Right ventricle myocardium inferior (tissue), 1 donor: ENCODE measurements at places on chromosomes 12 and 14. TPM values are rescaled to one million over a fixed set of nuclear protein-coding genes. Genes with fewer than 3 reads are reported as not detected.

Gene ASB2
- total RNA-seq, result 294 TPM

Gene ZDHHC22
- total RNA-seq, result not detected

Gene SOAT2
- total RNA-seq, result not detected

Gene CCDC177
- total RNA-seq, result not detected

Gene RNASE3
- not detected for total RNA-seq

Gene FBRSL1
- total RNA-seq, result 51.9 TPM

Gene MARK3
- total RNA-seq, result 123 TPM

Gene MYL2
- 17,347 TPM for total RNA-seq

Gene LRRC10
- 39.2 TPM for total RNA-seq

DNA sequence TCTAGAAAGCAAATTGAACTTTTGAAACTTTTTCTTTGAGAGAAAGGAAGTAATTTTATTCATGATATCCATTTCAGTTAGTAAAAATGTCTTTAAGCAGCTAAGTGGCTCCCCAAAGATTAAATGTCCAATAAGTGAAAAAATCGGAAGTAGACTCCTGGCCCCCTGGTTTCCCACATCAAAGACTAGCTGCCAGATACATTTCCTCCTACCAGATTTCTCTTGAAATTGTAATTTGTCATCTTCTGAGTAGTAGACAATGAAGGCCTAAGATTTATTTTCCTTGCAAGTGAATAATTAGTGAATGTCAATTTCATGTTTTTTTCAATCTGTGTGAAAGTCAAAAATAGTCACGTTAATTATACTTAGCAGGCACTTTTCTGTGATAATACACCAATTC, 321.9 kb downstream of the SYT1 start:
- no peak for DNase-seq

DNA sequence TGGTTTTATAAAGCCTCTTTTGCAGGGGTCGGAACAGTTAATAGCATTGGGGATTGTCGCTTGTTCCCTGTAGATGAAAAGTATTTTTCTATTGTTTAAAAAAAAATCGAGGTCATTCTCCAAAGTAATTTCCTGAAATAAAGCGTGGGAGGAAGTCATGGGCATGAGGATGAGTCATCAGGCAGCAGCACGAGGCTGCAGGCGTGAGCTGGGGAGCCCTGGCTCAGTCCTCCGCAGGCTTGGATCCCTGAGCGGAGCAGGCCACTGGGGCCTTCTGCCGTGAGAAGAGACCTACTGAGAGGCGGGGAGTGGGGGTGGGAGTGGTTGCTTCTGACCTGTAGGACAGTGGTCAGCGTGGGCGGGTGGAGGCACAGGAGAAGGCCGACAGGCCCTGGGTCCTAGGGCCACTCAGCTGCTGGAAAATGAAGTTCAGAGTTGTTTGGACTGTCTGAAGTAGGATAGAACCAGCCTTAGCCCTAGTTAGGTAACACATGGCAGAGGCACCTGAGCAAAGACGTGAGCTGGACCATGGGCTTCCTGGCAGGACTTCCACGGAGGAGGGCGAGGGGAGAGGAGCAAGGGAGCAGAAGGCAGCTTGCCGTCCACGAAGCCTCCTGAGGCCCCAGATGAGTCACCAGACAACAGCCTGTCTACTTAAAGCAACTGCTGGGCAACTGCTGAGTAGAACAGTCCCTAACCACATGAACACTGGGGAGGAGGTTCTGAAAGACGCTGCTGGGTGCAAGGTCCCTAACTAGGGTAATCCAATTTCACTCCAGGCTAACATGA, 21.1 kb upstream of the LGALS3 start:
- peak; percentile 91 for DNase-seq

- no peak for DNase-seq
Measured at GRCh38 chr14:98960617-98961013, 311.4 kb downstream of the BCL11B start.

DNA sequence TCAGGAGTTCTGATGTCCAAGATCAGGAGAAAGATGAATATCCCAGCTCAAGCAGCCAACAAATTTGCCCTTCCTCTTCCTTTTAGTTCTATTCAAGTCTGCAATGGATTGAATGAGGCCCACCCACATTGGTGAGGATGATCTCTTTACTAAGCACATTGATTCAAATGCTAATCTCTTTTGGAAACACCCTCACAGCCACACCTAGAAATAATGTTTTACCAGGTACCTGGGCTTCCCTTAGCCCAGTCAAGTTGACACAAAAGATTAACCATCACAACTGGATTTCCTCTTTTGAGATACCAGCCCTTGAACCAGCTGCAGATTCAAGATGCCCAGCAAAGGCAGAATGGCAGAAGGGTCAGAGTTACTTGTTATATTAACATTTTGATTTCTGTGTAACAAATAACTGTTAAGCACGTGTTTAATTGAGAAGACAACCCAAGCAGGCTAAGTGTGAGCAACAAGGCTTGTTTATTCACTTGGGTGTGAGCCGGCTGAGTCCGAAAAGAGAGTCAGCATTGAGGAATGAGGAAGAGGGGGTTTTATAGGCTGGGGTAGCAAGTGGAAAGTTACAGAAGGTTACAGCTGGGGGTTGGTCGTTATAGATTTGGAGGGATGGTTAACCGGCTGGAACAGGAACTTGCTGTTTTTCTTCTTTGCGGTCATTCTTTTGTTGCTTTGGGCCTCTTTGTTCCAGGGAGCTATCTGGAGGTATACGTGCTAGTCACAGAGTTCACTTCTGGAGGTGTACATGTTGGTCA, 180.3 kb downstream of the EMP1 start:
- no peak for DNase-seq

DNA sequence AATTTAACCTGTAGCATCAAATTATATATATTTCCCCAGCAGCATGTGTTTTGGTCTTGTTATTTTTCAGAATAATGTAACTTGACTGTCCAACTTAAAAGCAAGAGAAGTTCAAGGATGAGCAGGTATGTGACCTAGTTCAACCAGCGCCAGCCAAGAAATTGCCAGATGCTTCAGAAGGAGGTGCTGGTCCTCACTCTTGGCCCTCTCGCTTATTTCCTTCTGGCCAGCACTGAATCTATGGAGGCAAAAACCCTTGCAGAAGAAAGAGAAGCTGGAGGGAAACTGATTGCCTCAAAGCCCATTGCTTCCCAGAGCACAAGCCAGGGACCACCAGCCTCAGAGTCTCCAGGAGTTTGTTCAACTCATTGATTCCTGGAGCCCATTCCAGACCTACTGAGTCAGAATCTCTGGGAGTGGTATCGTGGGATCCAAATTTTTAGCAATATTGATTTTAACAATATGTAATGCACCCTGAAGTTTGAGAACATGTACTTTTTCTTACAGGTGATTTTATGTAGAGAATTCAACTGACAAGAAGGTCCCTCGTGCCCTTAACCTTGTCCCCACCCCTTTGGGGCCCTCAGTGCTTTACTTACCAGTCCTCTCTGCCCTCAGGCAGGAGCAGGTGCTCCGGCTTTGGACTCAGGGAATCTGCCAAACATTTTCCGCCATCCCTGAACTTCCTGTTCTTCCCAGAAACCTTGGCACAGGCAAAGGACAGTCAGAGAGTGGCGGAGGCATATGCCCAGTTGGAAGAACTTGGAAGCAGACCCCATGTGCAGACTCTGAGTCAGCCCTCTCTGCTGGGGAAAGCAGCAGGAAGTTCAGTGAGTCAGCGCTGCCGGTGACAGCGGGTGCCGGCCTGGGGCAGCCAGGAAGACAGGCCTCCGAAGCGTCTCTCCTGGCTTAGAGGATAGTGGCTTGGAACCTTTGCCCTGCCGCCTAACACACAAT, 10.4 kb downstream of the BEST3 start:
- no peak for DNase-seq

DNA sequence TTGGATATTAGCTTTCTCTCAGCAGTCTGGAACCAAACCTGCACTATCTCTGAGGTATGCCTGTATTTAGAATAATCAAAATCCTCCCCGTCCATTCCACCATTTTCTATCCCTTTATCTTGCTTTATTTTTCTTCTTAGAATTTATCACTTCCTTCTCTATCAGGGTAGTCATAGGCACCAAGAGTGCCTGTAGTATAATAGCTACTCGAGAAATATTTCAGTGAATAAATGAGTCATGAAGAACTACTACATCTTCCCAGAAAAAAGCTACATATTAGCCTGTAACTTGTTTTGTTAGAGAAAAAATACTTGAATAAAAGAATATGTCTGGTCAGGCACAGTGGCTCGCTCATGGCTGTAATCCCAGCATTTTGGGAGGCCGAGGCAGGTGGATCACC, 4.3 kb downstream of the SLC2A14 start:
- DNase-seq, result no peak

- DNase-seq, result no peak
Measured at GRCh38 chr14:50823762-50824636, 7.0 kb downstream of the NIN start.

DNA sequence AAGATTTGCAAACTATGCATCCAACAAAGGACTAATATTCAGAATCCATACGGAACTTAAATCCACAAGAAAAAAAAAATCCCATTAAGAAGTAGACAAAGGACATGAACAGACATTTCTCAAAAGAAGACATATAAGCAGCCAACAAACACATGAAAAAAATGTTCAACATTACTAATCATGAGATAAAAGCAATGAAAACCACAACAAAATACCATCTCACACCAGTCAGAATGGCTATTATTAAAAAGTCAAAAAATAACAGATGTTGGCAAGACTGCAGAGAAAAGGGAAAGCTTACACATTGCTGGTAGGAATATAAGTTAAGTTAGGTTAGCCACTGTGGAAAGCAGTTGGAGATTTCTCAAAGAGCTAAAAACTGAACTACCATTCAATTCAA, 16.2 kb downstream of the CDK17 start:
- DNase-seq, result no peak

DNA sequence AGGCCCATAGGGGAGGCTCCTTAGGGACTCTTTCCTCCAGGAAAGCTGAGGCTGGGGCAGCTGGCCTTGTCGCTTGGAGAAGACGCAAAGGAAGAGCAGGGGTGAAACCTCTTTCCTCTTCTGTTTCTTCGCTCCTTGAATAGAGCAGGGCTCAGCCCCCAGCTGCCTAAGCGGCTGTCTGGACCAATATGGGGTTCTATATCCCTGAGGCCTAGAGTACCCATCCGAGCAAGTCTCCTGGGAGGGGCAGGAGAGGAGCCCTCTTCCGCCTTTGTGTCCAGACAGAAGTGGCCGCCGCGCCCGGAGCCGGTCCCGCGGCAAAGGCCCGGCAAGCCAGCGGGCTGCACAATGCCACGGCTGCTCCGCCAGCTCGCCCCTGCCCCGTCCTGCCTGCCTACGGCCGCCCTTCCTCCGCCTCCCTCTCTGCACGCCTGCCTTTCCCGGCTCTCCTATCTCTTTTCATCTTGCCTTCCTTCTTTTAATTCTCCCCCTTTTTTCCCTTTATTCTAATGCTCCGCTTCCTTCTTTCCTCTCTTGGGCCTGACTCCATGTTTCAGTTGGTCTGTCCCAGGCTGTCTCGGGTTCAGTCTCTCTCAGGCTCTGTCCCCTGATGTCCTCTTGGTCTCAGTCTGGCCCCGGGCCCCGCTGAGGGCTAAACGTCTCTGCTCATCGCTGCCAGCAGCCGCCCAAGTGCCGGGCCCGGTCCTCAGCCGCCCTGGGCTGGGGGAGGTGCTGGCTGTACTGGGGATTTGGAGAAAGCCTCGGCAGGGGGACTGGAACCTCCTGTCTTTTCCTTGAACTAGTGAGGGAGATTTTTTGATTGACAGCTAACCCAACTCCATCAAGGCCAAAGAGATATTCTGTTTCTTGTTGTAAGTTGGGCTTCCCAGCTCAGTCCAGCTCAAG, 2.5 kb upstream of the HOXC9 start:
- DNase-seq, result peak; percentile 48

- DNase-seq, result no peak
Measured at GRCh38 chr12:103879048-103879692, 38.1 kb upstream of the NT5DC3 start.

DNA sequence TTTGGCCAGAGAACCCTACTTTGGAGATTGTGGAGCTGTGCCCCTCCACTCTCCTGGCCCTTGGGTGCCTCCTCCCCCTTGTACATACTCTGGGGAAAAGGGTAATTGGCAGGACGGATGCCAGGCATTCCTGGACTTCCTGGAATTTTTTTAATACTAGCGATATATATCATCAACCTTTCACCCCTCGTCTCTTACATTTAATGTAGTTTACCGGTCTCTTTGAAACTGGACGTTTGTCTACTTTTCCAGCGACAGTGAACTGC, 767 bp upstream of the CRY1 start:
- no peak for DNase-seq

DNA sequence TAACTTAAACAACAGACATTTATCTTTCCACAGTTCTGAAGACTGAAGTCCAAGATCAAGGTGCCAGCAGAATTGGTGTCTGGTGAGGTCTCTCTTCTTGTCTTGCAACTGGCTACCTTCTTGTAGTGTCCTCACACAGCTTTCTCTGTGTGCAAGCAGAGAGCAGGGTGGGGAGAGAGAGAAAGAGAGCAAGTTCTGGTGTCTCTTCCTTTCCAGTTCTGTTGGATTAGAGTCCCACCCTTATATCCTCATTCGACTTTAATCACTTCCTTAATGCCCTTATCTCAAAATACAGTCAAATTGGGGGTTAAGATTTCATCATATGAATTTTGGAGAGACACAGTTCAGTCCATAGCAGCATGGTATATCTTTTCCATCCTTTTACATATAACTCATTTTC, 40.8 kb downstream of the DYRK2 start:
- DNase-seq, result no peak

- DNase-seq, result no peak
Measured at GRCh38 chr12:43807386-43807785, 1.3 kb upstream of the TWF1 start.

DNA sequence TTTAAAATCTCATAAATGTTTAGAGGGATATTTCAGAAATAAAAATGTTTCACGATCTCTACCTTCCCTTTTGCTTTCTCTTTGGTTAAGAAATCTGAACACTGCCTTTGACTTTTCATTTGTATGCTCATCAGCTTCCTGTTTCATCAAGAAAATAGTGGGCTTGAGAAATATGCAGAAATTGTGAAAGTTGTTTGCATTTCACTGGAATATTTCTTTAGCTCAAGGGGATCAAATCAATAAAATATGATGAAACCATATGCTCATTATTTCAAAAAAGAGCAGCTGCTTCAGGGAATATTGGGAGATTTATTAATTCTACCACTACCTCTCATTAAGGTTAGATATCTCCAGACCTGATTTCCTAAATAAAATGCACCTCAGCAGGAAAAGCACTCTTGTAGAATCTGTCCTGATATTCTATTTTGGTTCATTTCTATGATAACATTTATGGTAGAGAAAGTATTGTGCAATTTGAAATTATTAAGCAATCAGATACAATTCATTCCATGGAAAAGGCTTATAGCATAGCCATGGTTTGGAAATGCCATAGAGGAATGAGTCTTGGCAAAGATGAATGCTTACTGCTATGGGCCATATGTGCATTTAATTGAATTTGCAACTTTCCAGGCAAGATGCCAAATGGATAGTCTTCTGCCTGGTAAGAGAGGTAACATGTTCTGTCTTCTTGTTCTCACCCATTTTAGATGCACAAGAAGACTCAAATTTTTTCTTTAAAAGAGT, 212.6 kb upstream of the SLC16A7 start:
- no peak for DNase-seq

GRCh38 chr12:128973883-128974681, 120.8 kb downstream of the GLT1D1 start:
- DNase-seq, result no peak

DNA sequence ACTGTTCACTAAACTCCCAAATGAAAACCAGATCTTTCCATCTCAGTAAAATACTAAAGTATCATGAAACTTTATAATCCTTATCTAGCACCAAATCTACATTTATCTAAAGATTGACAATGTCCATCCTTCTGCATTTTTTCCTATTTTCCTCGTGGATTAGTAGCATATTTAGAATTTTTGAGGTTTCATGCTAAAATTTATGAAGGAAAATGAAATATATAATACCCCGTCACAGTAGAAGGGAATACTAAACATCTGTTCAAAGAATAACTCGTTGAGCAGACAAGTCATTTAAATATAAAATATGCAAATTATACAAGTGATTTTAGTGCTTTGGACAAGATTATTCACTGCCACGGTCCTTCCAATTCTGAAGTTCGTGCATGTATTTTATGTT, 122.7 kb upstream of the SLCO1C1 start:
- no peak for DNase-seq
